CD4-positive, CD25-positive, alpha-beta regulatory T cell (primary cell): ENCODE measurements at places on chromosomes 13 and 19.

- DNase-seq = no peak
These were observed 21.4 kb downstream of the MAP4K1 start for GRCh38 chr19:38596057-38596981.

DNA sequence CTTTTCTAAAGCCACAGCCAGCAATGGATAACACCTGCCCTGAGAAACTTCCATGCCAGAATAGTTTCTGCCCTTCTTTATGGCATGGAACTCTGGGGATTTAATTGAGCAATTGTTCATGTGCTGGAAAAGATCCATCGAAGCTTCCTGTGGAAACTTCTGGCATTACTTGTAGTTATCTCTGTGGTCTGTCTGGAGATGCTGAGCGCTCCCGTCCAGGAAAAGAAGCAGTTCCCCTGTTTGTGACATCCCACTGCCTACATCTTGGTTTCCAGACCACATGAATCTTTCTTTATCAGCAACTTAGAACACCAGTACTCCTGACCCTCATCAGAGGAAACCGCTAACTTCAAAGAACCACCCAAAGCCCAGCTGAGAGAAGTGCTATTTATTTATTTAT is 24.6 kb downstream of the FLT1 start:
- no peak for DNase-seq

GRCh38 chr19:32343550-32344262 is 1.7 kb upstream of the ZNF507 start:
- no peak for DNase-seq

DNA sequence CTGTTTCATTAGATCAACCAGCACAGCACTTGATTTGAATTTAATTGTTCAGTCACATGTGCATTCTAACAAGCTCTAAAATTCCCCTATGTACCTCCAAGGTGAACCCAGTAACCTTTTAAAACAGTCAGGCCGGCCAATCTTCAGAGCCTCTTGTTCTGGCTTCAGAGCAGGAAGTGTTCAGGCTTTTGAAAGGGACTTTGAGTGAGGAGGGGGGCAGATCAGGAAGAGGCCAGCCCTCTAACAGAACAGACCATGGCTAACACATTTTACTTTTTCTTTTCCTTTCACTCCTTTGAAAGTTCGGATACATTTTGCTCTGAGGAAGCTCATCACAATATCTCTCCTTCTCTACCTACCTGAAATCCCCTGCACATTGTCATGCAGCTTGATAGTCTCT is 390.3 kb downstream of the TBC1D4 start:
- DNase-seq = no peak

DNA sequence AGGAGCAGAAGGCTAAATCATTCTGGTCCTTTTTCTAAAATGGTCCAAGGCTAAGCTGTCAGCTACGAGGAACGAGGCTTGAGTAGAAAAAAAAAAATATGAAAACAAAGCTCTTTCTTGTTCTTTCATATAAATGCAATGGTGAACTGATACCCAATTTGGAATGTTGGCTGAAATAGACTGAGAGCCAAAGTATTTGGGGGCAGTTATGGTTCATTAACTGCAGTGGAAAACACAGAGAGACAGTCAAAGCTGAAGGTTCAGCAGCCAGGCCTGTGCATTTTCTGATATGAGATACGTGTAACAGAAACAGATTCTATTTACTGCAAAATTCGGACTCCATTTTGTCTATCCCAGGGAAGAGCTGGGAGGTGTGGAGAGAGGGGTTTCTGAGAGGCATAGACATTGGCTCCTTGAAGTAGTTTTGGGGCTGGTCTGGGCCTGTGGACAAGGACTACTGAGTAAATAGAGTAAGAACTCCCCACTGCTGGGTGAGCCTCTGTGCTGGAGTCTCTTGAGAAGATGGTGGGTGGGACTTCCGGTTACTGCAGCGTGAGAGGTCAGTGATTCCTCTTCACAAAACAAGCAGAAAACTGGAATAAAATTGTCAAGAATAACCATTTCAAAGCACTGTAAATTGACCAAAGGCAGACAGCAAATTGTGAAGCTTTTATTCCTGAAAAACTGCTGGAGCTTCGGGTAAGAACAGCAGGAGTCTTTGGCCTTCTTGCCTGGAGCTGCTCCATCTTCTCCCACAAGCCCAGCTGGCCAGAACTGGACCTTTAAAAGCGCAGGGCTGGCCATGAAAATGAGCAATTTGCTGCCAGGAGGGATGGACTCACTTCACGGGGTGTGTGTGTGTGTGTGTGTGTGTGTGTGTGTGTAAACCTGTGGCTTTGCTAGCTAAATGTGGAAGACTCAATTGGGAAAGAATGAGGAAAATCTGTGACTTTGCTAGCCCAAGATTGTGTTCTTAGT is 43.1 kb upstream of the CNMD start:
- no peak for DNase-seq

GRCh38 chr19:517721-518597 is 10.7 kb downstream of the TPGS1 start:
- DNase-seq = no peak

DNA sequence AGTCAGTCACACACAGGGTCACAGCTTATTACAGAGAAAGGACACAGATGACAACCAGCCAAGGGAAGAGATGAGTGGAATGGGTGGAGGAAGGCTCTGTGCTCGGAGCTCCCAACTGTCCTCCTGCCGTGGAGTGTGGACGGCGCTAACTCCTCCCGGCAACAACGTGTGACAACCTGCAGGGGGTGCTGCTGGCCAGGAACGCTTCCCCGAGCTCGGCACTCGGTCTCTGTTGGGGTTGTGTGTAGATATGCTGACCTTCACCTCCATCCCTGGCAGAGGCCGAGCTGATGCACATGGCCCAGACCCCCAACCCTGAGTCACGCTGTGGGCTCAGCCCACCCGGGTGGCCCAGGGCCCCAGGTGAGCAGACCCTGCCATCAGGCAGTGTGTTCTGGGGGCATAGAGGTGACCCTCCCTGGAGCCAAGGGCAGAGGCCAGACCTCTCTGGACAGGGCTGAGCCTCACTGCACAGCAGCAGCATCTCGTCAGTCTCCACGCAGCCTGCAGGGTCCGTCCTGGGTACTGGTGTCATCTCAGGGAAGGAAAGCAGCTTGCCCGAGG is 14.1 kb downstream of the ZNF444 start:
- no peak for DNase-seq

DNA sequence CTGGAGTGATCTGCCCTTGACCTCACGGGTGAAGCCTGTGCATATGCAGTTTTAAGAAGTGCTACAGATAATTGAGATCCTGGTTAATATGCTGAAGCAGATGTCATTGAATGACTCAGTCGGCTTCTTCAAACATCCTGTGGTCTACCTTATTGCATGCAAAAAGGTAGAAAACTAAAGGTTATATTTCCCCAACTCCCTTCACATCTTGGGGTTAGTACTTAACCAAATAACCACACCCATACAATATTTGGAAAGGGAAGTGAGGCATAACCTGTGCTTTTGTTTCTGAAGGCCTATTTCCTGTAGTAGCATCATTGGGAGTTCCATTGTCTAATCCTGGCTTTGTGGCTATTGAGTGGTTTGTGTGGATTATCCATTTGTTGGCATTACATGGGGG is 58.3 kb downstream of the RAP2A start:
- DNase-seq = no peak

- DNase-seq = no peak
These were observed 11.0 kb downstream of the TMEM272 start for GRCh38 chr13:51833980-51834379.

DNA sequence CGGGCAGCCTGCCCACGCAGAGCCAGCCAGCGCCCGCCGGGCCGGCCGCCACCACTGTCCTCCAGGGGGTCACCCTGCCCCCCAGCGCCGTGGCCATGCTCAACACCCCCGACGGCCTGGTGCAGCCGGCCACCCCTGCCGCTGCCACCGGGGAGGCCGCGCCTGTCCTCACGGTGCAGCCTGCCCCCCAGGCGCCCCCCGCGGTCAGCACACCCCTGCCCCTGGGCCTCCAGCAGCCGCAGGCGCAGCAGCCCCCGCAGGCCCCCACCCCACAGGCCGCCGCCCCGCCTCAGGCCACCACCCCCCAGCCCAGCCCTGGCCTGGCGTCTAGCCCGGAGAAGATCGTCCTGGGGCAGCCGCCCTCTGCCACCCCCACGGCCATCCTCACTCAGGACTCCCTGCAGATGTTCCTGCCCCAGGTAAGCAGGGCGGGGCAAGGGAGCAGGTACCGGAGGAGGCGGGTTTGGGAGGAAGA is 32.3 kb upstream of the EHD2 start:
- DNase-seq = no peak

- DNase-seq = no peak
These were observed 21.3 kb downstream of the SCGB2B2 start for GRCh38 chr19:34655651-34656050.

- DNase-seq = no peak
These were observed 41.5 kb downstream of the MLLT1 start for GRCh38 chr19:6238256-6238642.

DNA sequence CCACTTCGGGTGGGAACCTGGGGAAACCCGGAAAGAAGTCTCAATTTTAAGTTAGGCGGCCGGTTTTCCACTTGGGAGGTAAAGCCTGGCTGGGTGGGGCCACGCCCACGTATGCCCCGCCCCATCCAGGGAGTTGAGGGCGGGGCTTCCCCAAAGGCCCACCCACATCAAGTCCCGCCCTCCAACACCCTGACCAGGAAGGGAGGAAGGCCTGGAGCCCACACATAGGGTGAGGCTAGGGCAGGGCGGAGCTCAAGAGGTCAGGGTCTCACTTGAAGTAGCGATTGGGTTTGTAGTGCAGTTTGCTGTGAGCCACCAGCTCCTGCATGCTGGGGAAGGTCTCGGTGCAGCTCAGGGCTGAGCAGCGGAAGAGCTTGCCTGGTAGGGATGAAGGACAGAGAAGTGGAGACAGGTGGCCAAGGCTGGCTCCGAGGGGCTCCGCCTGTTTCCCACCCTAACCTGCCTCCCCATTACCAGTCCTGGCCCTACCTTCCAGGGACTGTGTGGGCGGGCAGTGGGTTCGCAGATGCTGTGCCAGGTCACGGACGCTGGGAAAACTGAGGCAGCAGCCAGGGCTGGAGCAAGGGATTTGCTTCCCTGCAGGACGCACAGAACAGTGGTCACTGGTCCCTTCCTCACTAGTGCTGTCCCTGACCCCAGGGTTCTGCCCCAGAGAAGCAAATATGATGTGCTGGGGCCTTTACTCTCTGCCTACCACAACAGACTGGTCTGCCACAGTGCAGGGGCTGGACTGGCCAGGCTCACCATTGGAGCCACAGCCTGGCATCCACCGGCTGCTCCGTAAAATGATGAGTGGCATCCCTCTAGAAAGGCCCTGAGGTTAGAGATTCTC is 1.6 kb downstream of the ZNF414 start:
- DNase-seq = no peak

DNA sequence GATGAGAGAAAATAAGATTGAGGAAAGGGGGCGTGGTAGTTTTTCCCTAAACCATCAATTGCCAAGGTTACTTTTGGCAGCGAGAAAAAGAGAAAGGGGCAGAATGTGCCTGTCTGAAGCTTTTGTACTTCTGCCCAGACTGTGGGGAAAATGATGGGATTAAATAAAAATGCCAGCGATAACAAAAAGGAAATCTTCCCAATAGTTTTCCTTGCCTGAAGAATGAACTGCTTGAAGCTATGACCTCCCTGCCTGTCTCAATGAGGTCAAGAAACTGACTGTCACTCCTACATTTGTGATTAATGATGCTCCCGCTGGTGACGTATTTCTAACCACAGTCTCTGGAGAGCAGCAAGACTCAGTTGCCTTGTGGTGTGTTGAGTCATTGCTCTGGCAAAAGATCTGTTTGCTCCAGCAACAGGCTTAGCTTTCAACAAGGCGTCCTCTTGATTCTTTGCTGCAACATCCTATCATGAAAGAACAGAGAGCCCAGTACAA is 1051.5 kb downstream of the DIAPH3 start:
- no peak for DNase-seq

DNA sequence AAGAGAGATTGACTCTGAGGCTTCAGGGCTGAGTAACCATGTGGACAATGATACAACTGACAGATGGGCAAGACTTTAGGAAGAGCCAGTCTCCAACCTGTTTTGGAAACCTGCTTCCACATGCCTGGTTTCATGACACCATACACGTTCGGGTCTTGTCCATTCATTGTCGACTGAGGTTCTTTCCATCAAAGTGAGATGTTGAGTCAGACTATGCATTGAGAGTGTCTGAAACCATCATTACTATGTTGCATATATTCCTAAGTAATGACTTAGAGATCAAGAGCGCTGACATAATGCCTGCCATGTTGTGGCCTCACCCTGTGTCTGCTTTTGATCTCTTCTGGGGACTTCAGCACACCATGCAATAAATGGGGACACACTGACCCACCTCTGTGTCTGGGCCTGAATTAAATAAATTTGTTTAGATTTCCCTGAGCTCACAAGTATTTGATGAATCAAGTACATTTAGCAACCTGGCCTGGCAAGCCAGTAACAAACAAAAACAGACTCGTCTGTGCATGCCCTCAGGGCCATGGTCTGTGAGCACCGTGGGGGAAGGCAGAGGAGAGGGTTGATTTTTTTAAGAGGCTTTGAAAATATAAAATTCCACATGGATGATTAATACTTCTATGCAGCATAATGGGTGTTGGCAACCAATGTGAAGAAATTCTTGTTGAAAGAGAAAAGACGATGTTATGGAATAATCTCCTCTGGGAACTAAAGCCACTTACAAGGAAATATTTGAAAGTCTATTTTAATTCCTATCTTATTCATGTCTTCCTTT is 49.9 kb upstream of the UBAC2 start:
- no peak for DNase-seq

- DNase-seq = no peak
These were observed 606 bp downstream of the ERCC1 start for GRCh38 chr19:45423033-45423588.

DNA sequence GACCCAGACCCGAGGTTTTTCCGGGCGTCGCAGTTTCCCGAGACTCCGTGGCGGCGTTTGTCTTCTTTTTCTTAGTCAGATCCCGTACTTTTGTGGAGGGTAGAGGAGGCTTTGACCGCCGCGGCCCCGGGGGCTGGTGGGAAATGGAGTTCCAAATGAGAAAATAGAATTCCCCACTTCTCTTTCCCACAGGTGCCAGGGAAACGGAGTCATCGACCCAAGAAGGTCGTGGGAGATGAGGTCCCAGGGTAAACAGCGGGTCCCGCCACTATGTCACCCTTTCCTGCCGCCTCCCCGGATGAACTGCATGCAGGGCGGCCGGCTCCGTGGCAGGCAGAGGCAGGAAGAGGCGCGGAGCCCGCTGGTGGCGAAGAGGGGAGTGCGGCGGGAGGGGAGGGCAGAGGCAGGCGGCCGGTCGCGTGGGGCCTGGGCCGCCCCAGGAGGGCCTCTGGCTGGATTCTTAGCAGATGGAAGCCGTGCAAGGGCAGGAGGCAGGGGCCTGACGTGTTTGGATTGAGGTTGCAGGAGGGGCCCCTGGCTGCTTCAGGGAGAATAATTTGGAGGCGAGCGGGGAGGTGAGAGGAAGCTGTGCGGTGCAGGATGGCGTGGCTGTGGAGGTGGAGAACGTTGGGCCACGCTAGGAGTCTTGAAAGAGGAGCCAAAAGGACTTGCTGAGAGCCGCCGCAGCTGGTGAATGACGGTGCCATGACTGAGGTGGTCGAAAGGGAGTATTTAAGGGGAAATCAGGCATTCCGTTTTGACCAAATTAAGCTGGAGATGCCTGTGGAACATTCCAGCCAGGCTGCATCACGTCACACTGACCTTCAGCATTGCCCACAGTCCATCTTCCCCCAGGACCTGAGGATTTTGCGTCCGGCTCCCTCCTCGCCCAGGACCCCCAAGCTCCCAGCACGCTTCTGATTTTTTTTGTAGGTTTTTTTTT is 11.7 kb downstream of the CYTH2 start:
- peak; percentile 52 for DNase-seq

- DNase-seq = no peak
These were observed 255.7 kb downstream of the DLEU7 start for GRCh38 chr13:50587645-50588373.
